Heart right ventricle (tissue), 16 donors: ENCODE measurements at places on chromosomes 2 and 18.
A peak's percentile ranks its signal among the peaks of the same experiment; 100 is the strongest.

DNA sequence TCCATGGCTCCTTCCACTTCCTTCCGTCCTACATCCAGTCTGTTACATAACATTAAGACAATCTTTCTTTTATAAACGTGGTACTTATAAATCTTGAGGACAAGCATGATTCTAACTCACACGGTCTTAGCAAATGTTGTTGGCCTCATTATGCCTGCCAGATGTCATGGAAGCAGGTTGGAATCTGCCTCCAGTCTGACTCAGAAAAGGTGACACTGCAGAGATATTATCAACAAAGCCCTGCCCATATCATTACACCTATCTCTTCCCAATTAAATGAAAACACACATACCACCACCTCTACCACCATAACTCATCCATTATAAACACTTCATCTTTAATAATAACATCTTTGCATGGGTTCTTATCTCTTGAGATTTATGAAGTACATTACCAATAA, 334.7 kb upstream of the CHAC2 start:
- DNase-seq = no peak

GRCh38 chr2:29894822-29895614, 26.4 kb downstream of the ALK start:
- no peak for DNase-seq

DNA sequence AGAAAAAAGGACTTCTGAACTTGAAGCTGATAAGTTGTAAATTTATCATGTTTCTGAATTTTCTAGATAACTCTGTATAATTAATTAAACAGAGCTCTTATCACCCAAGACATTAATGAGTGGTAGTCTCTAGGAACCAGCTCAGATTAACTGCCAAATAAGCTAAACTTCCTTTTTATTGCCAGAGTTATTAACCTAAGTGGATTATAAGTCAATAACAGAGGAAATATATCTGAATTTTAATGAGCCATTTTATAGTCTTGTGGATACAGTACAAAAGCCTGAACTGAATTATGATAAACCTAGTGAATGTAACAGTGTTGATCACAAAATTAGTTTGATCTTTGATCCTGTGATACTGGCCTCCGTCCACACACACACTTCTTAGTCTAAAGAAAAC, 111.5 kb downstream of the COMMD1 start:
- no peak for DNase-seq

GRCh38 chr2:58099096-58099769, 52.6 kb downstream of the VRK2 start:
- no peak for DNase-seq

GRCh38 chr2:234533626-234534025, 36.7 kb upstream of the ARL4C start:
- no peak for DNase-seq

- no peak for DNase-seq
Measured at GRCh38 chr18:76721207-76721996, 101.0 kb upstream of the ZNF236 start.

- no peak for DNase-seq
Measured at GRCh38 chr2:11129598-11130449, 25.4 kb upstream of the SLC66A3 start.

- no peak for DNase-seq
Measured at GRCh38 chr18:36294031-36294430, 3.5 kb upstream of the FHOD3 start.

DNA sequence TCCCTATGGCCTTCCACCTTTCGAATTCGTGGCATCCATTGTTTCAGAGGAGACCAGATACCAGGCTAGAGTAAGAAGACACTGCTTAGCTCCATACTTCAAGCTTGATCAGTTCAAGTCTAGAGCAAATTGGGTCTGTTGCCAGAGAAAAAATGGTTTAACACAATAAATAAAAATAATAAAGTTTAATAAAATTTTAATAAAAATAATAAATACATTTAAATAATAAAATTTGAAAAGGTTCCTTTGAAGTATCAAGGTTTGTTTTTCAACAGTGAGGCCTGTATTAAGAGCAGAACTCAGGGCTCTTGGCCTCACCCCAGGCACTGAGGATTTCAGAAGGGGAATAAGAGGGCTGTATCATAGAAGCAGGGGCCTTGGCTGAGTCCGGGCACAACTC, 105.6 kb upstream of the REV1 start:
- DNase-seq = no peak

GRCh38 chr2:112584891-112585250, 462 bp downstream of the CHCHD5 start:
- DNase-seq = no peak

DNA sequence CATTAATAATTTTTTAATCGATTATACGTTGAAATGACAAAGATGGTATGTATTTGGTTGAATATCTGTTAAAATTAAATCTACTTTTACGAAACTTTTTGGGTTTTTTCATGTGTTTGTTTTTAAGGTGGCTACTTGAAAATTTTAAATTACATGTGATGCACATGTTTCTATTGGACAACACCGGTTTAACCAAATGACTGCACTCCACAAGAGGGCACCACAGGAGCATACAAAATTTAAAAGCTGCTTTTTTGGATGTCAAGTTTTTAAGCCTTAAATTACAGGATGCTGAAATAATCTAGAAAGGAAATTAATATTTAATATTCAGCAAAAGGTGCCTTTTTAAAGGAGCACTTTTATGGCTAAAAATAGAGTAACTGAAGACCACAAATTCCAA, 98.7 kb downstream of the ACVR1 start:
- DNase-seq = peak; percentile 44

DNA sequence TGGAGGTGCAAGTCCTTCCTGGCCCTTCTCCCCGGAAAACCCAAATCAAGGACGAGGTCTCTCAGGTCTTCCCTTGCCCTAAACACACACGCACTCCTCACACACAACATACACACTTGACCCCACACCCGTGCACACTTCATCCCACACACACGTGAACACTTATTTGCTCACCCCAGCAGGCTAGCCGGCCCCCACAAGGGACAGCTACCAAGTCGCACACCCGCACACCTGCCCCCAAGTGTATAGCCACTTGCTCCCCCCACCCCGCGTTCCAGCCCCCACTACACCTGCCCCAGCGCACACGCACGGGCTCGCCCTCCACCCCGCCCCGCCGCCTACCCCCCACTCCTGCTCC, 359 bp downstream of the TGFBRAP1 start:
- DNase-seq = no peak

GRCh38 chr2:96579422-96579821, 42.9 kb downstream of the ARID5A start:
- DNase-seq = no peak

GRCh38 chr2:175205523-175205922, 24.0 kb upstream of the ATP5MC3 start:
- no peak for DNase-seq

GRCh38 chr2:197269815-197270214, 40.8 kb downstream of the ANKRD44 start:
- DNase-seq = no peak

DNA sequence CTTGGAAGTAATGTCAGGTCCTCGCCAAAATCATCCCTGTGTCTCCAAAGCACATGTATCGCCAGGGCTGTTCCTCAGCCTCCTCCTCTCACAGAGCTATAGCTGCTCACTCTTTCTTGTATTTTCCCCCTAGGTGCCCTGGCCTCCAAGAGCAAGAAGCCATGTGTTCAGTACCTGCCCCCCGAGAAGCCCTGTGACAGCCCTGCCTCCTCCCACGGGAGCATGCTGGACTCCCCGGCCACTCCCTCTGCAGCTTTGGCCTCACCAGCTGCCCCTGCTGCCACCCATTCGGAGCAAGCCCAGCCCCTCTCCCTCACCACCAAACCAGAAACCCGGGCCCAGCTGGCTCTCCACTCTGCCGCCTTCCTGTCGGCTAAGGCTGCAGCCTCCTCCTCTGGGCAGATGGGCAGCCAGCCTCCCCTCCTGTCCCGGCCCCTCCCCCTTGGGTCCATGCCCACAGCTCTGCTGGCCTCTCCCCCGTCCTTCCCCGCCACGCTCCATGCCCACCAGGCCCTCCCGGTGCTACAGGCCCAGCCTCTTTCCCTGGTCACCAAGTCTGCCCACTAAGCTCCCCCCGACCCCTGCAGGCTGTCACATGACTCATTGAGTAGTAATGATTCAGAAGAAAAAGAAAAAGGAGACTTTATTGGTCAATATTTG, 18.8 kb downstream of the TGOLN2 start:
- DNase-seq = peak; percentile 58

- DNase-seq = no peak
Measured at GRCh38 chr18:61475931-61476330, 142.7 kb downstream of the CDH20 start.
